CD14-positive monocyte (primary cell): ENCODE measurements at places on chromosomes 16 and 17.

DNA sequence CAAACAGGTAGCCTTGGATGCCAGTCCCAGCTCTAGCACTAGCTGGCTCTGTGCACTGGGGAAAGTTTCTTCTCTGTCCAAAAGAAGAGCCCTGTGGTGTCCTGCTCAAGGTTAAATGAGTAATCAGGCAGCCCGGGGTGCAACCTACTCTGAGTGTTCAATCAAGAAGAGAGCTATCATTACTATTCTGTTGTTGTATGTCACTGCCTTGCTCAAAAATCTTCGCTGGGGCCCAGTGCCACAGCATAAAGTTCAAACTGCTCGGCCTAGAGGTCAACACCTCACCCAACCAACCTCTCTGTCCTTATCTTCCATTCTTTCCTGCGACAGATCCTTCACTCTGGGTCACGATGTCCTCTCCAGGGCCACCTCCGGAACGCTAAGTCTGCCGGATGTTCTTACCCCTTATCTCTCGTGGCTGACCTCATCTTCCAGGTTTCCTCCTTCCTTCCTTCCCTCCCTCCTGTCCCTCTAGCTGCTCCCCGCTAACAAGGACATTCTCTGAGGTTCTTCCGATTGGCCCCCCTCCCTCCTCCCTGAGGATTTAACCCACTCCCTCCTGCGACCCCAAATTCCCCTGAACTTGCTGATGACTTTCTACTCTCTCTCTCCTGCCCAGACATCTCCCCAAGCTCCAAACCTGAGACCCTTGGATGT lies 4.4 kb downstream of the FDXR start:
- no peak for DNase-seq

DNA sequence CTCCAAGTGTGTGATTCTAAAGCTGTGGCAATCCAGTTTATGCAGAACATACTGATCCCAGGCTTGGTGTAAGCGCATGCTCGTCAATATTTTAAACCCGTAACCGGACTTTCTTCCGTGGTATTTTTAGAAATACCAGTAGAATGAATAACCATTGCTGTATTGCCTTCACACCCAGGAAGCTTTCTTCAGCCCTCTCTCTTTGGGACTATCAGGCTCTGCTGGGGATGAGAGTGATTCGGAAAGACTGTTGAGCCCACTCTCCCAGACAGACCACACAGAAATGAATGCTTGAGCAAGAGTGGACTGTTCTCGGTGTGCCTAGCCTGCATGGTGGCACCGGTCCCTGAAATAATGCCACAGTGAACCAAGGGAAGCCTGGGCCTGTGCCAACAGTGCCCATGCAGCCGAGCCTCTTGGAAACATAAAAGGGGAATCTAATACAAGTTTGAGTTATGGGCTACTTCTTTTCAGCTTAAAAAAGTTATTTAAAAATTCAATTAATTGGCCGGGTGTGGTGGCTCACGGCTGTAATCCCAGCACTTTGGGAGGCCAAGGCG lies 89.9 kb upstream of the ELAC2 start:
- DNase-seq: no peak

- no peak for DNase-seq
Measured at GRCh38 chr16:78415669-78416068, 316.2 kb downstream of the WWOX start.

GRCh38 chr17:72008236-72008876 lies 112.5 kb upstream of the SOX9 start:
- no peak for DNase-seq

DNA sequence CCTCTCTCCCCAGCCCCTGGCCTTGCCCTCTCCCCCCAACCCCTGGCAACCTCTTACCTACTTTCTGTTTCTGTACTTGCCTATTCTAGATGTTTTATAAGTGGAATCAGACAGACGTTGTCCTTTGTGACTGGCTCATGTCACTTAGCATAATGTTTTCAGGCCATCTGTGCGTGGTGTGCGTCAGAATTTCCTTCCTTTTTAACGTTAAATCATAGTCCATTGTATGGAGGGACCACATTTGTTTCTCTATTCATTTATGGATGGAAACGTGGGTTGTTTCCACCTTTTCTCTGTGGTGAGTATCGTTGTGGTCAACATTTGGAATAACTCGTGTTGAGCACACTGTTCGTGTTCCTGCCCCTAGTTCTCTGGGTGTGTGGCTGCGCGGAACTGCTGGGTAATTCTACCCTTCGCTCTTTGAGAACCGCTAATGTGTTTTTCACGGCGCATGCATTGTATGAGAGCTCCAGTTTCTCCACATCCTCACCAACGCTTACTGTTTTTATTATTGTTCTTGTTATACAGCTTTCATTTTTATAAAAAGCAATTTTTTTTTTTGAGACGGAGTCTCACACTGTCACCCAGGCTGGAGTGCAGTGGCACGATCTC lies 26.3 kb downstream of the ACTG1 start:
- DNase-seq: peak; percentile 21
